Heart left ventricle (tissue), 16 donors: ENCODE measurements at places on chromosomes 4 and X. TPM values are rescaled to one million over a fixed set of nuclear protein-coding genes. Genes with fewer than 3 reads are reported as not detected.

DNA sequence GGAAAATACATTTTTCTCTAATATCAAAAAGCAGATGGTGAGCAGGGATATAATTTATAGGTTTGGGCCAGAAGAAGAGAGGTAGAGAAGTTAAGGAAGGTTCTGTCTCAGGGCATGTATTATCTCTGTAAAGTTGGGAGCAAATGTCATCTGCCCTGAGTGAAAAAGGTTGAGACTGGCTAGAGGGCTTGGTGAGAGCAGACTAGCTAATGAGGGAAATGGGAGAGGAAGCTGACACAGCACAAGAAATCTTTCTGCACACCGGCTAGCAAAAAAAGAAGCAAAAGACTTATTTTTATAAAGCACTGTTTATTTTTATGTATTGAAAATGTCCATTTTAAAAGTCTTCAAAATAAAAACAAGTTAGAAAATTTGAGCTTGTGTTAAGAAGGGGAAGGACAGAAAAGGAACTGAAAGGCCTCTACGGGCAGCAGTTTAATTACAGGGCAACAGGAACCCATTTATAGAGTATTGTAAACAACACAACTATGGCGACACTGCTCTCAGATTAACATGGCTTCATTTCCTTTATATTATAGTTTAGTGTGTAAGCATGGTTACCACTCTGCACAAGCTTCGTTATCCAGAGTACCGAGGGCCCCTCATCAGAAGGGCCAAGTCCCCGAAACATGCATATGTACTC lies 17.4 kb downstream of the CD40LG start:
- H3K27me3 ChIP-seq, result no peaks in the 10 kb centered on the region
- no peak overlapping the region for H3K27ac ChIP-seq
- no peak overlapping the region for H3K4me3 ChIP-seq
- peaks cover 58% of the 10 kb centered on the region for H3K36me3 ChIP-seq

- no peaks in the 10 kb centered on the region for H3K36me3 ChIP-seq
- no peak overlapping the region for H3K27ac ChIP-seq
- H3K27me3 ChIP-seq, result no peaks in the 10 kb centered on the region
- DNase-seq, result no peak
- H3K4me1 ChIP-seq, result no peaks in the 10 kb centered on the region
Measured at GRCh38 chr4:30122711-30123110, 597.5 kb upstream of the PCDH7 start.

DNA sequence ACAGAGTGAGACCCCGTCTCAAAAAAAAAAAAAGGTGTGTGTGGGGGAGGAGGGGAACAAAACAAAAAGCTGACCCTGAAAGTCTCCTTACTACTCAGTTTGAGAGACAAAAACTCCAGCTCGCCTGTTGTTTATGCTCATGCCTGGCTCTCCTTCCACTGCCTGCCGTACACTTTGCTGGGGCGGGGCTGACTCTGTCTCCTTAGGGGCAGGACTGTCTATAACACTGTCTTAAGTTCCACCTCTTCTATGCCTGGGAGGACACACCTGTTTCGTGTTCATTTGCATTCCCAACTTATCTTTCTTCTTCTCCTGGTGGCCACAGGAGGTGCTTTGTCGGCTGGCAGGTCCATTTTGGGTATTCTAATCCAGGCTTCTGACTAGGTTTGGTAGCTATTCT lies 81.4 kb downstream of the MTNR1A start:
- no peaks in the 10 kb centered on the region for H3K4me1 ChIP-seq
- no peak overlapping the region for H3K4me3 ChIP-seq
- H3K36me3 ChIP-seq, result no peaks in the 10 kb centered on the region
- DNase-seq, result no peak
- H3K27me3 ChIP-seq, result no peaks in the 10 kb centered on the region
- no peak overlapping the region for H3K27ac ChIP-seq

- DNase-seq, result no peak
- H3K36me3 ChIP-seq, result no peaks in the 10 kb centered on the region
- H3K4me3 ChIP-seq, result no peak overlapping the region
- peaks cover 5% of the 10 kb centered on the region for H3K4me1 ChIP-seq
Measured at GRCh38 chr4:6196324-6196723, 4.0 kb downstream of the JAKMIP1 start.

GRCh38 chr4:95956094-95956493 lies 116.2 kb downstream of the PDHA2 start:
- no peaks in the 10 kb centered on the region for H3K27me3 ChIP-seq
- H3K36me3 ChIP-seq, result no peaks in the 10 kb centered on the region
- DNase-seq, result no peak
- H3K4me1 ChIP-seq, result no peaks in the 10 kb centered on the region
- no peak overlapping the region for H3K4me3 ChIP-seq
- no peak overlapping the region for H3K27ac ChIP-seq

GRCh38 chrX:109472939-109473735 lies 8.7 kb downstream of the GUCY2F start:
- no peak overlapping the region for H3K27ac ChIP-seq
- no peaks in the 10 kb centered on the region for H3K36me3 ChIP-seq
- no peak overlapping the region for H3K4me3 ChIP-seq
- H3K27me3 ChIP-seq, result no peaks in the 10 kb centered on the region

DNA sequence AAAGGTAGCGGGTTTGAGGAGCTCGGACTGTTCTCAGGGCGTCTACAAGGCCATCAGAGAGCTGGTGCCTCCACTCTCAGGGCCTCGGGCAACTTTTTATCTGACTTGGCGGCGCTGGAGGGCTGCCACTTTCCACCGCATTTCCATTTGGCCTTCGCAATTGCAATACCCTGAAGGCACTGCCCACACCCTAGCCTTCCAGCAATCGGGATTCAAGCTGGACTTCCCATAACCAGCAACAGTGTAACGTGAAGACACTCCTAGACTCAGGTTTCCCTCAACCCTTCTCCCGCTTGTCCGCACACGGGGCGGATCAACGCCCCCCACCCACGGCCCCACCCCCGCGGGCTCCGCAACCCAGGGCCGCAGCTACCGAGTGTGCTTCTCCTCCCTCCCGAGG lies 50.2 kb upstream of the BCOR start:
- peaks cover 50% of the 10 kb centered on the region for H3K4me1 ChIP-seq
- peaks cover 55% of the 10 kb centered on the region for H3K27me3 ChIP-seq
- H3K36me3 ChIP-seq, result no peaks in the 10 kb centered on the region

DNA sequence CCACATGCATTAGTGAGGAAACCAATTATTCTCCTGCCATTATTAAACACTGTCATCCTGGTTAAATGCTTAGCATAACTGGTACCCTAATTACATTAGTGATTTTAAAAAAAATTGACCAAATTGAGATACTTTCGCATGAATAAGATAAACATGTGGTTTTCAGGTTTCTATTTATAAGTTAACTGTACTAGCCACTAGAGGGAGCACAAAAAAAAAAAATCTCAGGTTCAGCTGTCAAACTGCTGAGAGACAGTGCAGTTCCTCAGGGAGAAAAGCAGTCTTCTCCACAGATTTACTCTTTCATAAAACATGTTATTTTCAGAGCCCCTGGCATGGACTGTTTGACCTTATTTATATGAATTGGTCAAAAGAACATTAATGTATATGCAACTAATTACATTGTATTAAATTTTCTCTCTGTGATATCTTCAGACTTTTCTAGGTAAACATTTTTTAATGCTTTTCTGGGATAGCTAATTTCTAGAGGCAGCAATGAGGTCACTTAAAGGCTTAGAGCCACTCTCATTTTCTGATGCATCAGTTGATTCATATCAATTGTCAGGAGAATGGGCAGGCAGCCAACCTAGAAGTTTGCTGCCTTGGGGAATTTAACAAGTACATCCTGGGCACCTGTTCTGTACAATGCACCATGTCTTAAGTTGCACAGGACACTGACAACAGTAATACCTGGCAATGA lies 167.5 kb downstream of the CDS1 start:
- H3K4me3 ChIP-seq, result no peak overlapping the region
- peaks cover 88% of the 10 kb centered on the region for H3K36me3 ChIP-seq
- no peaks in the 10 kb centered on the region for H3K4me1 ChIP-seq
- no peak for DNase-seq

DNA sequence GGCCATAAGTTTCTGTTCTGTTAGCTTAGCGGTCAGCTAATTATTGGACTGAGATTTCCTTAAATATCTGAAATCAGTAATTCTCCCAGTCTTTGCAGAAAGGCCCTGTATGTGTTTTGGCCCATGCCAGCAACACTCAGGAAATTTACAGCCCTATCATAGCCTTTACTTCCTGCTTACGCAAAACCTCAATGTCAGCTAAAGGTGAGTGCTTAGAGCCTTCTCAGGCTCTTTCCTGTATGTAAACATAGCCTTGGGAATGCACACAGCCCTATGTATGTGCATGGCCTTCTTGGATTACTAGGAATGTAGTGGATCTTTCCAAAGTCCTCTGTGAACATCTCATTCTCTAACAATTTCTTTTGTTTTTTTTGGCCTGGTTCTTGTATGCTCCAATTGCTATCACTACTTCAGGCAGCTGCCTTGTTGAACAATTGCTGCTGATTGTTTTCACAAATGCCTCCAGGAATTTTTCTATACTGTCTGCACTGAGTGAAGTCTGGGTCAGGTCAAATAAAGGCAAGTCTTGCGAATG lies 200.0 kb downstream of the PPP1R2C start:
- DNase-seq, result no peak
- H3K4me3 ChIP-seq, result no peak overlapping the region
- H3K4me1 ChIP-seq, result no peaks in the 10 kb centered on the region
- H3K27ac ChIP-seq, result no peak overlapping the region

DNA sequence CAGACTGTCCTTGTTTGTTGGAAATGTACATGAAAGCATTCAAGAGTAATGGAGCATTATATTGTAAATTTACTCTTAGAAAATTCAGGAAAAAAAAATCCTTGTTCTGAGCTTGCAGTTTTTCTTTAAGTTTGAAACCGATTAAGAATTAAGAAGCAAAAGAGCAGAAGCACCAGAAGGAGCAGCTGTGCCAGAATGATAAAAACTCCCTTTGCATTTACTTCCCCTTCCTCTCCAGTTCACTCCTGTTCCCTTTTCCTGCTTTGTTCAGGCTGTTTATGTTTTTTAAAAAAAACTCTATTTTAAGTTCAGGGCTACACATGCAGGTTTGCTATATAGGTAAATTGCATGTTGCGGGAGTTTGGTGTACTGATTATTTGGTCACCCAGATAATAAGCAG lies 90.3 kb downstream of the ATOH1 start:
- DNase-seq, result no peak
- no peaks in the 10 kb centered on the region for H3K27me3 ChIP-seq
- no peaks in the 10 kb centered on the region for H3K36me3 ChIP-seq
- H3K4me3 ChIP-seq, result no peak overlapping the region
- H3K27ac ChIP-seq, result no peak overlapping the region

- H3K36me3 ChIP-seq, result no peaks in the 10 kb centered on the region
- H3K4me3 ChIP-seq, result no peak overlapping the region
- no peaks in the 10 kb centered on the region for H3K4me1 ChIP-seq
- no peak overlapping the region for H3K27ac ChIP-seq
- H3K27me3 ChIP-seq, result no peaks in the 10 kb centered on the region
- no peak for DNase-seq
Measured at GRCh38 chrX:10936976-10937375, 174.2 kb upstream of the HCCS start.

DNA sequence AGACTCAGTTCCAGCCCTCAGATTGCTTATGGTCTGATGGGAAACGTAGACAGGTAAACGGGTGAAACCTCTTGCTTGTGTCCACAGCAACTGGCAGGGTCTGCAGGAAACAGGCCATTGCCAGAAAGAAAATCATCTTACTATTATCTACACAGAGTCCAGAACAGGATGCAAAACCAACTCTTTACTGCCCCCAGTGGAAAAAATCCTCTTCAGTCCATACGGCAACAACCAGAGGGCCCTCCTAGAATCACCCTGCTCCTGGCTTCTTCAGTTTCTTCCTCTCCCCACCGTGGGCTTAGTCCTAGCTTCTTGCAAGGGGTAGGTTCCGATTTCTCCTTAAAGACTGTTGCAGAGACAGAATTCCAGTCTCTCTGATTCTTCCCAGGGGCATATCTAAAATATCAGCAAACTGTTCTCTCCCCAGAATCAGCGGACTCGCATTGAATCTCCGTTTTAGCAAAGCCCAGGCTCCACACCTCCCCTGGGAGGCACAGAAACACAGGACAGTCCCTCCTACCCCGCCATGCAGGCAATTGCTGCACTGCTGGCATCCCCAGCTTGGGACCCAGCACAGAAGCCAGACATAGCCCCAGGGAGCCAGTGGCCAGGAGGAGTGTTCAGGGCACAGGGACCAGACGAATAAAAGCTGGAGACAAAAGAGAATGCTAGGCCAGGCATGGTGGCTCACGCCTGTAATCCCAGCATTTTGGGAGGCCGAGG lies 41.0 kb upstream of the SH3RF1 start:
- H3K4me3 ChIP-seq, result no peak overlapping the region
- DNase-seq, result no peak
- no peak overlapping the region for H3K27ac ChIP-seq
- no peaks in the 10 kb centered on the region for H3K36me3 ChIP-seq
- no peaks in the 10 kb centered on the region for H3K27me3 ChIP-seq
- peaks cover 20% of the 10 kb centered on the region for H3K4me1 ChIP-seq

DNA sequence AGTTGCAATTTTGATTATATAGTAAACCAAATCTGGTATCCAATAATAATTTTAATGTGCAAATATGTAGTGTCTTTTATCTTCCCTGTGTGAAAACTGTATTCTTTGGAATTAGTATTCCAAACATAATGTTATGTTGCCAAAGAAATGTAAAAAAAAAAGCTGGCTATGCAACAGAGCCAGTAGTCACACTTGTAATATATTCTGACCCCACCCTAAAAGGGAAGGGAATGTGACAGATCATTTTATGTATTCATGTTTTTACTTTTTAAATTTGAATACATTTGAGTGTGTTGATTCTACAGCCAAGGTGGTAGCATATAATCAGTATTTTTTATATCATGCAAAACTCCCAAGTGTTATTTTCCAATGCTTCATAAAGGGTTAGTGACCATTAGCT lies 27.9 kb upstream of the MCUB start:
- no peak overlapping the region for H3K4me3 ChIP-seq
- H3K27me3 ChIP-seq, result no peaks in the 10 kb centered on the region
- H3K4me1 ChIP-seq, result no peaks in the 10 kb centered on the region
- no peak for DNase-seq

- no peaks in the 10 kb centered on the region for H3K36me3 ChIP-seq
- no peak overlapping the region for H3K4me3 ChIP-seq
- no peak overlapping the region for H3K27ac ChIP-seq
Measured at GRCh38 chrX:147675819-147676218, 235.9 kb upstream of the FMR1 start.

GPR78 gene
- not detected for polyA plus RNA-seq

C4orf33 gene
- 4.4 TPM for polyA plus RNA-seq

AMTN gene
- polyA plus RNA-seq, result not detected

MTMR8 gene
- polyA plus RNA-seq, result not detected

MTNR1A gene
- not detected for polyA plus RNA-seq

CDX4 gene
- polyA plus RNA-seq, result not detected

NFXL1 gene
- 3.0 TPM for polyA plus RNA-seq

TMEM35A gene
- polyA plus RNA-seq, result 0.15 TPM
